Aorta (tissue), 5 donors: ENCODE measurements at places on chromosomes 3 and 15. TPM values are rescaled to one million over a fixed set of nuclear protein-coding genes. Genes with fewer than 3 reads are reported as not detected.

KNG1 gene
- not detected for total RNA-seq

RAD51 gene
- total RNA-seq, result 0.87 TPM

LINGO1 gene
- 2.1 TPM for total RNA-seq

PLA2G4B gene
- 6.7 TPM for total RNA-seq

CFAP161 gene
- 0.84 TPM for total RNA-seq

DNA sequence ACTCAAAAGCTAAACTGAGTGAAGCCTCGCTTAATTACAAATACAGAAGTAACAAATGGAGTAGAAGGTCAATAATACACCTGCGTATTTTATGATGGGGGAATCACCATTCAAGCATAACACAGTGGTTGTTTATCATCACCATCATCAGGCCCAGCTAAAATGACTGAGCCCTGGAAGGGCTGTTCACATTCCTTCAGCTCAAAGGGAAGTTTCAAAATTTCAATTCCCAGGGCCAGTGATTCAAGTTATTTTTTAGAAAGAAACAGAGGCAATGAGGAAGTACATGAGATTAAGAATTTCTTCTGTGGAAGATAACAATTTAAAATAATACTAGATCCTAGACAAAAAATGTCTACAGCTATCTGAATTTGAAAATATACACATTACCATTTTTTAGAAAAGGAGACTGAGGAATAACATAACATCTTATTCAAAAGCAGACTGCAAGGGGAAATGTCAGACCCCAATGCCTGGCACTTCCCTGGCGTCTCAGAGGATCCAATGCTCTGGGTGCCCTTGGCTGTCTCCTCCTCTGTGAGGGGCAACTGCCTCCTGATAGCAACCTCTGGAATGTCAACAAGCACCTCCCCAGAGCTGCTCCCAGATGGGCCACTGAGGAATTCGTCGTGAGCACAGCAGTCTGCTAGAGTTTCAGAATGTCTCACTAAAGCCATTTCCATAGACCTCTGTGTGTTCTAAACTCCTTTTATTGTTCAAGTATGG is 22.8 kb downstream of the EHD4 start:
- DNase-seq, result no peak
- peaks cover 1% of the 10 kb centered on the region for H3K36me3 ChIP-seq
- H3K4me1 ChIP-seq, result peaks cover 3% of the 10 kb centered on the region
- H3K27me3 ChIP-seq, result no peaks in the 10 kb centered on the region

GRCh38 chr15:71352125-71352524 is 236.9 kb downstream of the THSD4 start:
- H3K4me3 ChIP-seq, result no peak overlapping the region
- H3K36me3 ChIP-seq, result no peaks in the 10 kb centered on the region
- H3K27me3 ChIP-seq, result no peaks in the 10 kb centered on the region
- no peak overlapping the region for H3K27ac ChIP-seq

DNA sequence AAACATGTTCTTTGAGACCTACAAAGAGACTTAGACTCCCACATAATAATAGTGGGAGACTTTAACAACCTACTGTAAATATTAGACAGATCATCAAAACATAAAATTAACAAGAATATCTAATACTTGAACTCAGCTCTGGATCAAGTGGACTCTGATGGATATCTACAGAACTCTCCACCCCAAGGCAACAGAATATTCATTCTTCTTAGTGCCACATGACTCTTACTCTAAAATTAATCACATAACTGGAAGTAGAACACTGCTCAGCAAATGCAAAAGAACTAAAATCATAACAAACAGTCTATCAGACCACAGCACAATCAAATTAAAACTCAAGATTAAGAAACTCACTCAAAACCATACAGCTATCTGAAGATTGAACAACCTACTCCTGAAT is 15.9 kb upstream of the PLSCR2 start:
- no peaks in the 10 kb centered on the region for H3K27me3 ChIP-seq
- DNase-seq, result no peak
- H3K4me1 ChIP-seq, result no peaks in the 10 kb centered on the region
- no peak overlapping the region for H3K27ac ChIP-seq
- H3K36me3 ChIP-seq, result no peaks in the 10 kb centered on the region

GRCh38 chr3:48112813-48113212 is 75.4 kb downstream of the CDC25A start:
- H3K27me3 ChIP-seq, result no peaks in the 10 kb centered on the region
- no peak for DNase-seq
- no peaks in the 10 kb centered on the region for H3K36me3 ChIP-seq
- H3K4me3 ChIP-seq, result no peak overlapping the region
- peak overlapping the region; percentile 69 for H3K27ac ChIP-seq

GRCh38 chr3:143826296-143826695 is 22.0 kb downstream of the SLC9A9 start:
- peaks cover 3% of the 10 kb centered on the region for H3K4me1 ChIP-seq
- no peak overlapping the region for H3K27ac ChIP-seq
- no peaks in the 10 kb centered on the region for H3K27me3 ChIP-seq
- no peak overlapping the region for H3K4me3 ChIP-seq

DNA sequence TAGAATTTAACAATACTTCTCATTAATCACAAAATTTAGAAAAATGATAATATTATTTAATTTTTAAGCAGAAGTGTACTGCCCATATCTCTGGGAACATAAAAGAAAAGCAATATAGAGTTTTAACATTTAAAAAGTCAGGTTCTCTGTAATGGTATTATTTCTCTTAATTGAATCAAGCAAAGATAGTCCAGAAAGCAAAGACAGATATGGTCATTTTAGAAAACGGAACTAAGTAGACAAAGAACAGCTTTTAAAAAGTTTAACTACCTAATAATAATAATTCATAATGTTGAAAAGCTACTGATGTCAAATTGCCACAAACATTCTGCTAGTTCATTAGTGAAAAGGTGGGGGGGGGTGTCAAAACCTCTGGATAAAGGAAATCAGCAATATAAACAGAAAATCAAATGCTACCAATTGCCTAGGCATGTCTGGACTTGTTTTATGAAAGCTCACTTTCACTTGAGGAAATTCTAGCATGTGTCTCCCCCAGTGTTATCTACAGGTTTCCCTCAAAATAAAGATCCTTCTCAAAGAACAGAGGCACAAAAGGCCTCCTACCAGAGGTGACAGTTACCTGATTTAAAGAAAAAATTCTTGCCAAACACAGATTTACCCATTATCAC is 1.7 kb downstream of the ZMAT3 start:
- no peaks in the 10 kb centered on the region for H3K27me3 ChIP-seq
- H3K4me3 ChIP-seq, result no peak overlapping the region
- peaks cover 5% of the 10 kb centered on the region for H3K36me3 ChIP-seq
- no peak overlapping the region for H3K27ac ChIP-seq

GRCh38 chr15:76642671-76643070 is 262.5 kb downstream of the SCAPER start:
- H3K4me1 ChIP-seq, result no peaks in the 10 kb centered on the region
- H3K4me3 ChIP-seq, result no peak overlapping the region
- H3K36me3 ChIP-seq, result no peaks in the 10 kb centered on the region
- no peak overlapping the region for H3K27ac ChIP-seq

- no peaks in the 10 kb centered on the region for H3K4me1 ChIP-seq
- H3K27ac ChIP-seq, result no peak overlapping the region
- peak; percentile 62 for DNase-seq
- no peaks in the 10 kb centered on the region for H3K36me3 ChIP-seq
- H3K27me3 ChIP-seq, result no peaks in the 10 kb centered on the region
- no peak overlapping the region for H3K4me3 ChIP-seq
These were observed 12.6 kb downstream of the MELTF start for GRCh38 chr3:197017003-197017402.

DNA sequence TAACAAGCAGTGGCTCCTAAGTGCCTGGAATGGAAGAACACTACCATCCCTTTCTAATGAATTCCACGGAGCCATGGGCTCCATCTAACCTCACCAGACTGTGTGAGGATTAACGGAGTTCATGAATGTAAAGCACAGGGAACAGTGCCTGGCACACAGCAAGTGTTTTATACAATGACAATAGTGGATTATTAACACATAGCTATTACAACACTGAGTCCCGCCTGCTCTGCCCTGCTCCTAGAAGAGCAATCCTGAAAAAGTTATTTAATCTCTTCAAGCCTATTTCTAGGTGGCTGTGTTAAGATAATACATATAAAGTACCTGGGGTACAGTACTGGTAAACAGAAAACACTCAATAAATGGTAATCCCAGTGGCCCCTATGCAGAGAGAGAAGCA is 51.4 kb downstream of the RYK start:
- DNase-seq, result no peak
- no peak overlapping the region for H3K4me3 ChIP-seq
- H3K27ac ChIP-seq, result no peak overlapping the region
- H3K27me3 ChIP-seq, result no peaks in the 10 kb centered on the region
- no peaks in the 10 kb centered on the region for H3K4me1 ChIP-seq
- H3K36me3 ChIP-seq, result peaks cover 6% of the 10 kb centered on the region

GRCh38 chr3:104960579-104960978 is 406.1 kb upstream of the ALCAM start:
- H3K4me1 ChIP-seq, result peaks cover 4% of the 10 kb centered on the region
- no peak overlapping the region for H3K27ac ChIP-seq
- H3K4me3 ChIP-seq, result no peak overlapping the region
- no peaks in the 10 kb centered on the region for H3K36me3 ChIP-seq
- no peaks in the 10 kb centered on the region for H3K27me3 ChIP-seq
- DNase-seq, result no peak

- peaks cover 15% of the 10 kb centered on the region for H3K36me3 ChIP-seq
- H3K27me3 ChIP-seq, result no peaks in the 10 kb centered on the region
- H3K27ac ChIP-seq, result no peak overlapping the region
- no peak overlapping the region for H3K4me3 ChIP-seq
These were observed 100.8 kb upstream of the NEDD4 start for GRCh38 chr15:56094171-56094570.

- H3K27me3 ChIP-seq, result no peaks in the 10 kb centered on the region
- no peak overlapping the region for H3K4me3 ChIP-seq
- peak overlapping the region; percentile 94 for H3K27ac ChIP-seq
- H3K36me3 ChIP-seq, result no peaks in the 10 kb centered on the region
- H3K4me1 ChIP-seq, result peaks cover 12% of the 10 kb centered on the region
These were observed 43.4 kb upstream of the LMCD1 start for GRCh38 chr3:8458238-8458661.

GRCh38 chr3:17639765-17640164 is 102.7 kb downstream of the TBC1D5 start:
- no peaks in the 10 kb centered on the region for H3K36me3 ChIP-seq
- H3K27ac ChIP-seq, result peak overlapping the region; percentile 36
- H3K4me1 ChIP-seq, result peaks cover 2% of the 10 kb centered on the region
- no peak for DNase-seq
- no peaks in the 10 kb centered on the region for H3K27me3 ChIP-seq

- no peak overlapping the region for H3K4me3 ChIP-seq
- H3K36me3 ChIP-seq, result peaks cover 15% of the 10 kb centered on the region
- no peak overlapping the region for H3K27ac ChIP-seq
- H3K27me3 ChIP-seq, result no peaks in the 10 kb centered on the region
- no peak for DNase-seq
These were observed 20.7 kb upstream of the SLC28A1 start for GRCh38 chr15:84863565-84864443.

DNA sequence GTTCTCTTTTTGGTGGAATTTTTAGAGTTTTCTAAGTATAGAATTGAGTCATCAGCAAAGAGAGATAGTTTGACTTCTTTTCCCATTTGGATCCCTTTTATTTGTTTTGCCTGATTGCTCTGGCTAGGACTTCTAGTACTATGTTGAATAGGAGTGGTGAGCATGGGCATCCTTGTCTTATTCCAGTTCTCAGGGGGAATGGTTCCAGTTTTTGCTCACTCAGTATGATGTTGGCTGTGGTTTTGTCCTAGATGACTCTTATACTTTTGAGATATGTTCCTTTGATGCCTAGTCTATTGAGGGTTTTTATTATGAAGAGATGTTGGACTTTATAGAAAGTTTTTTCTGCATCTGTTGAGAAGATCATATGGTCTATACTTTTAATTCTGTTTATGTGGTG is 72.5 kb downstream of the TNFAIP8L3 start:
- DNase-seq, result no peak
- H3K4me3 ChIP-seq, result no peak overlapping the region
- no peaks in the 10 kb centered on the region for H3K36me3 ChIP-seq
- H3K27ac ChIP-seq, result no peak overlapping the region
- no peaks in the 10 kb centered on the region for H3K27me3 ChIP-seq
